ENCODE measurements at places on chromosomes 13 and 19.

GRCh38 chr13:94999871-95000270 lies 287.5 kb upstream of the SOX21 start:
- DNase-seq: no peak

DNA sequence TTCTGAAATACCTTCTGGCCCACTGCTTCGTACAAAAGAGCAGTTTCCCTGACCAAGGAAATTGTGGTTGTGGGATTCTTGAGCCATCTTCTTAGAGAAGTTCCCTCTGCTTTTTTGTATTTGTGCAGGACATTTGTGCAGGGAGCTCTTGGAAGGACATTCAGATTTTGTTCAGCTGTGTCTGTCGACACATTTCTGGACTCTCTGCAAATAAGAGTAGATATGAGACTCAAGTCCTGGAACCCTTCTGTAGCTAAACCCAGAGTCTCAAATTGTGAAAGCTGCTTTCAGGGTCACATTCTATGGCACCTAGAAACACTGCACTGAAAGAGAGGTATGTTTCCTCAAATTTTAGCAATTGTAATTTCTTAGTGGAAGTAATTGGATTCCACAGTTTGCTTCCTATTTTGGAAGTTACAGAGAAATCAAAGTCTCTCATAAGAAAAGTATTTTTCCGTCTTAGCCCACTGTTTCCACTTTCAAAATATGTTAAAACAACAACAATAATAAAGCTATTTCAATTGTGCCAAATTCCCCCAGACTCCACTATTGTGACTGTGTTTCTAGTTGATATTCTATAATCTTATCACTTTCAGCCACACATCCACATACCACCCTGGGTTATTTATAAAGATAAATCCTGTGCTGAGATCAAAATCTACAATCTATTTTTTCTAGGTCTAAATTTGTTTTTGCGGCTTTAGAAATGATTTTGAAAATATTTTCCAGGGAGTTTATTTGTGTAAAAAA lies 224.0 kb downstream of the COG6 start:
- no peak for DNase-seq

GRCh38 chr13:94696171-94696570 lies 16.2 kb downstream of the SOX21 start:
- DNase-seq: no peak

DNA sequence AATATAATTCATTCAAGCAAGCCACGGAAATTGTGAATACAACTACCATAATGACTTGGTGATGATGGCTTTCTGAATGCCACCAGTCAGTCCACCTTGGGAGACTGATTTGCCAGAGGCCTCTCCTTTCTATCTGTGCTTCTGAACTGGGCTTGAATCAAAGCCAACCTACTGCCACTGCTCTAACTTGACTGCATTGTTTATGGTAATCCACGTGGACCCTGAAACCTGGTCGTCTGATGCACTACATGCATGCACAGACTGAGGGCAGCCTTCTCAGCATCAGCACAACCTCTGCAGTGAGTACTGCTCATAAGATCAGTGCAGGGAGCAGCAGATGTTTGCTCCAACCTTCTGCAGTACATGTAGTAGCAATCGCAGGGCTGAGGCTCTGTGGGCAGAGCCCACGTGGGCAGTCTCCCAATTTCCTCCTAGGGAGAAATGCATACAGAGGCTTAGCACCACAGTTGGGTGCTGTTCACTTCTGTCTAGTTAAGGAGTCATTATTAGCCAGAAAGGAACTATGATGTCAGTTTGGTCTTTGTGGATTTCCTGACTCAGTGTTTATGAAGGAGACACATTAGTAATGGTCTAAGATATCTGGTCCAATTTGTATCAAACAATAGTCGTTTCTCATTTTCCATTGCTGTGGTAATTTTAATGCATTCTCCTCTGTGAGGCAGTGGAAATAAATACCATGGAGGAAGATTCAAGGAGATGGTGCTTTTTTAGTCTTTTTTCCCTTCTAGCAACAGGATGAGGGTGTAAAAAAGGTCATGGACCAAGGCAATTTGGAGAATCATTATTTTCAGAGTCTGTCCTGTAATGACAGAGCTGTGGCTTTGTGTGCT lies 82.5 kb downstream of the AKAP11 start:
- DNase-seq: no peak

DNA sequence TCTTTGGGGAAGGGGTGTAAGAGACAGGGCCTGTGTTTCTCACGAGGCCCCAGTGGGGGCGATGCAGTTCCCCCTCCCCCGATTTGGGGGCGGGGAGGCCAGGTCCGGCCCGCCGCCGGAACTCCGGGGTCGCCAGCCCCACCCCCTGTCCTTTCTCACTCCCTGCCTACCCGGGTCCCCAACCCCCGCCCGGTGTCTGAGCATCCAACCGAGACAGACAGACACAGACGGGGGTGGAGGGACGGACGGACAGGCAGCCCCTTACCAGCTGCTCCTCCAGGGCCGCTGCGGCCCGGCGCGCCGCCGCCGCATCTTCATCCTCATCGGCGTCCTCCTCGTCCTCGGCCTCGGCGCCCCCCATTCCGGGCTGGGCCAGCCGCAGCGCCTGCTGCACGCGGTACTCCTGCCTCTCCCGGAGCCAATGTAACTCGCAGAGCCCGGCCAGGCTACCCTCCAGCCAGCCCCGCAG lies 397 bp downstream of the DACT3 start:
- DNase-seq: no peak

DNA sequence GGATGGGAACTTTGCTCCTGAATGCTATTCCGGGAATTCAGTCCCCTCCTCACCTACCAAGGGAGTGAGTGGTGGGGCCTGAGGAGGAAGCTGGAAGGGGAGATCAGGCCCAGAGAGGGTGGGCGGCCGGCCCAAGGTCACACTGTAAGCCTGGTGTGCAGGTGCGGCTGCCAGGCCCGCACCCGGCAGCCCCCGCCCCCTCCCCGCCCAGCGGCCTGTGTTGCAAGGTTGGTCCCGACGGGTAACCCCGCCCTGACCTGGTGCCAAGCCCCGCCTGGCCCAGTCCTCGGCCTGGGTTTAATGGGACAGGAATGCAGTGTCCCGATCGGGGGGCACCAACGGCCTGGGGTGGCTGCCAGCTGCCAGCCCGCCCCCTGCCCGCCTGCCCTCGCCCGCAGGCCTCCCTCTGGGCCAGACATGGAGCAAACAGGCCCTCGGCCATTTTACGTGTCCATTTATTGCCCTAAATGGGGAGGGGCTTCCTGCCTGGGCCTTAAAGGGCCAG lies 5.5 kb downstream of the ZBTB7A start:
- no peak for DNase-seq

DNA sequence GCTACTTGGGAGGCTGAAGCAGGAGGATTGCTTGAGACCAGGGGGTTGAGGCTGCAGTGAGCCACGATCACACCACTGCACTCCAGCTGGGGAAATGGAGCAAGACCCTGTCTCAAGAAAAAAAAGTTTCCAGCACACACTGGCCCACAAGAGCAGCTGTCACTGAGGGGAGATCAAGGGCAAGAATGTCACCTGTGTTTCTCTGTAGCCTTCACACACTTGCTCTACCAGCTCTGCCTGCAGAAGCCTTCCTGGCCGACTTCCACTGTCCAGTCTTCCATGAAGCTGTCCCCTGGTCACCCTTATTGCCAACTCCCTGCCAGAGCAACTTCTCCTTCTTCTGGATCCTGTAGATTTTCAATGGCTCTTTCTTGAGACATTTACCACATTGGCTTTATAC lies 158.0 kb downstream of the KCTD15 start:
- DNase-seq: no peak

DNA sequence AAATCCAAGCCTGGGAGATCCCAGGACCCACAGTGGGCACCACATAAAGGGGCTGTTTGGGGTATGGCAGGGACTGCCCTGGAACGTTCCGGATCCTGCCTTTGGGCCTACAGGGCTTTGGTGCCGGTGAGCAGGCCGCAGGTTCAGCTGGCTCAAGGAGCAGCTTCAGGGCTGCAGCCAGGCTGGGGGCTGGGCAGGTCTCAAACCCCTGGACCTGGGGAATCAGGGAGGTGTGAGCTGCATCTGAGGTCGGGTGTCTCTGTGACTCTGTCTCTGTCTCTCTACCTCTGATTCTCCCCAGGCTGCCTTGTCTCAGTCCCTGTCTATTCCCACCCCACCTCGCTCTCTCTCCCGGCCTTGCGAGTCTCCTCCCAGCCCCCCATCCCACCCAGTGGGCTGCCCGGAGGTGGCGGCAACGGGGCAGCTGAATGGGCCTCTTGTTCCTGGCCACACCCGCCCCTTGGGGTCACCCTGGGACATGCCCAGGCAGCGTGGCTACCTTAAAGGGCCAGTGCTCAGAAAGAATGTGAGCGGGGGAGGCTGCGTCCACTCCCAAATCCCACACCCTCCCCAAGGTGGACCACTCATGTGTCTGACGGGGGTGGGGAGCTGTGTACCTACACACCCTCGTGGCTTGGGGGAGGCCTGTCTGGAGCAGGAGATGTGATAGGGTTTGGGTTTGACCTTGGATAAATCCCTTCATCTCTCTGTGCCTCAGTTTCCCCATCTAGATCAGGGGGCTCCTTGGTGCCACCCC lies 31.1 kb downstream of the NFIC start:
- no peak for DNase-seq

GRCh38 chr19:36009220-36009619 lies 607 bp upstream of the SYNE4 start:
- peak; percentile 41 for DNase-seq

GRCh38 chr19:39419003-39419402 lies 6.5 kb downstream of the PLEKHG2 start:
- no peak for DNase-seq

- no peak for DNase-seq
These were observed 649 bp downstream of the UQCRFS1 start for GRCh38 chr19:29212356-29212647.

DNA sequence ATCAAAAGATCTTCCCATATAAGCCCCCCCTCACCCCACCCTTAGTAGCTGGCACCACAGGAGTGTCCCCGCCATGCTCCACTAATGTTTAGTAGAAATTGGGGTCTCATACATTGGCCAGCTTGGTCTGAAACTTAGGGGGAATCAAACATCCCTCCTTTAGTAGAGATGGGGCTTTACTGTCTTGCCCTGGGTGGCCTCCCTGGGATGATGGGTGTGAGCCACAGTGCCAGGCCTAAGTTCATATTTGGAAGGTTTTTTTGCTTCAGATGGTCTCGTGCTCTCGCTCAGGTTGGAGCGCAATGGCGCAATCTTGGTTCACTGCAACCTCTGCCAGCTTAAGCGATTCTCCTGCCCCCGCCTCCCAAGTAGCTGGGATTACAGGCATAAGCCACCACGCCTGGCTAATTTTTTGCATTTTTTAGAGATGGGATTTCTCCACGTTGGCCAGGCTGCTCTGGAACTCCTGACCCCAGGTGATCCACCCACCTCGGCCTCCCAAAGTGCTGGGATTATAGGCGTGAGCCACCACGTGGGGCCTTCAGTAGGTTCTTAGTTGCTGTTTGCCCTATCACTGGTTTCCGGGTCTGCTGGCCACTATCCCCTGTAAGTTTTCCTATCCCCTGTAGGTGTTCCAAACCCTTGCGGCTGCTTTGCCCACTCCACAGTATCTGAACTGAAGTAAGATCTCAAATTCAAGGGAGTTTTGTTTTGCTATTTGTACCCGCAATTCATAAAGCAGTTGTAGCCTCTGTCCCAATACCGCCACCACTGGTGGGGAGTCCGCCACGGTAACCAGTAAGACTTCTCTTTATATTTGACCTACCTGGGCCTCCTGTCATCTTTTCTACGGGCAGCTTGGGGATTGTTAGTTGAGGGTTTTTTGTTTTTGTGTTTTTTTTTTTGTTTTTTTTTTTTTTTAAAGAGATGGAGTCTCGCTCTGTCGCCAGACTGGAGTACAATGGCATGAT lies 34.1 kb downstream of the NLRP12 start:
- DNase-seq: no peak

- DNase-seq: no peak
These were observed 940.0 kb downstream of the EFNB2 start for GRCh38 chr13:105595471-105595870.

GRCh38 chr13:100722517-100722916 lies 47.9 kb upstream of the TMTC4 start:
- no peak for DNase-seq

DNA sequence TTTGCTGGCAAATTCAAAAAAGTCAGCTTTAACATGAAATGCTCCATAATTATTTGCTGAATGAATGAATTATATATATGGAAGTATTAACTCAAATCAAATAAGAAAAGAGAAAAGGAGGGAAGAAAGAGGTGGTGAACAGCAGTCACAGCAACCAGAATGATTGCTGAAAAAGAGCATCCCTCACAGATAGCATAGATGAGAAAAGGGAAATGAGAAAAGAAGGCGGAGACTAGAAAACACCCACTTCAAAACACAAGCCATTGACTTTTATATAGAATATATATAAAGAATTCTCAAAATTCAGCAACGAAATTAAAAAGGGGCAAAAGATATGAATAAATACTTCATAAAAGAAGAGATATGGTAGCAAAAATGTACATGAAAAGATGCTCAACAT lies 75.2 kb downstream of the CAB39L start:
- no peak for DNase-seq

DNA sequence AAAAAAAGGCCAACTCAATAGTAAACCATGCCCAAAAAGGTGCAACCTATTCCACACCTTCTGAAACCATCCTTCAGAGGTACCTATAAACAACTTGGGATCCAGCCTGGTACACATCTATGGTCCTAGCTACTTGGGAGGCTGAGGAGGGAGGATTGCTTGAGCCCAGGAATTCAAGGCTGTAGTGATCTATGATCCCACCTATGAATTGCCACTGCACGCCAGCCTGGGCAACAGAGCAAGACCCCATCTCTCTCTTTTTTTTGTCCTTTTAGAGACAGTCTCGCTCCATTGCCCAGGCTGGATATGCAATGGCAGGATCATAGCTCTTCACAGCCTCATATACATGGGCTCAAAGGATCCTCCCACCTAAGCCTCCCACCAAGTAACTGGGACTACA lies 26.0 kb downstream of the ZSWIM4 start:
- DNase-seq: no peak

DNA sequence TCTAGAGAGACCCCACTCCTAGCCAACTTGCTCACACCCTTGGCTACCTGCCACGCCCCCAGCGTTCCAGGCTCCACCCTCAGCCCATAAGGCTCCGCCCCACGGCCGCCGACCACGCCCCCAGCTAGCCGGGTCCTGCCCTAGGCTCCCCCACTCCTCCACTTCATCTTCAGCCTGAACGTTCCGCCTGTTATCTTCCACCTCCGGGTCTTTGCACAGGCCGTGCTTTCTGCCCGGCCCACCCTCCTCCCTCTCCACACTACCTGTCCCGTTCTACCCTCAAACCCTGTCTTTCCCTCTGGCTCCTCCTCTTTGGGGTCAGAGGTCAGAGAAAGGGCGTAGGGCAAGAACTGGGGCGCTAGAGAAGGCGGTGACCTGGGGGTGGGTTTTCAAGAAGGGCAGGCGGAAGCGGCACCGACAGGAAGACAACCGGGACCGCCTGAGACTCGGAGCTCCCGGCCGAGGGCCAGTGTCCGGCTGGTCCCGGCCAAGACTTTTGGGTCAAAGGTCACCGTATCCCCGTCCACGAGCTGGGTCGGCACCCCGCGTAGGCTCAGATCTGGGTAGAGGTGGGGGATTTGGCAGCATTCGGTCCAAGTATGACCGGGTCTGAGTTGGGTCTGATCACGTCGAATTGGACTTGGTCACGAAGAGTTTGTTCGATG lies 2.2 kb downstream of the PDE4C start:
- DNase-seq: peak; percentile 71

Data from NCI-H1436 (cell line).